ENCODE measurements at places on chromosomes 4 and X. TPM values are rescaled to one million over a fixed set of nuclear protein-coding genes. Genes with fewer than 3 reads are reported as not detected.

GRCh38 chr4:73277201-73277600 is 18.6 kb upstream of the ANKRD17 start:
- DNase-seq, result no peak
- H3K27me3 ChIP-seq, result no peaks in the 10 kb centered on the region
- H3K27ac ChIP-seq, result no peak overlapping the region
- H3K36me3 ChIP-seq, result peaks cover 5% of the 10 kb centered on the region
- H3K4me3 ChIP-seq, result no peak overlapping the region
- H3K4me1 ChIP-seq, result peaks cover 12% of the 10 kb centered on the region

DNA sequence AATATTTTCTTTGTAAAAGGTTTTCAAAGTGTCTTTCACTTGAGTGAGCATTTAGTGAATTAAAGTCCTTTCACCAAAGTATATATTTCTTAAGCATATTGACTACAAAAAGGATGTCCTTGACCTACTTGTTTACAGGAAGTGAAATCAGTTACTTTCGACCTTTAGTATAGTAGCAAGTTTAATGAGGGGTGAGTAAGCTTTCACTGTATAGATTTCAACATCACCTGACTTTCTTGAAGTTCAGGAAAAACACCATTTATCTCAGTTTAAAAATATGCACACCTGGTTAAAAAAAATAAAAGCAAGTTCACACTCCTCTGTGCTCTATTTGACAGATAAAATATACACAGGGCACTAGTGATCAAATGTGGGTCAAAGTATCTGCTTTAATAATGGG is 88.1 kb downstream of the CCSER1 start:
- H3K4me3 ChIP-seq, result no peak overlapping the region
- no peaks in the 10 kb centered on the region for H3K4me1 ChIP-seq
- no peak overlapping the region for H3K27ac ChIP-seq
- no peak for DNase-seq

The DIPK2B gene
- not detected for total RNA-seq

DNA sequence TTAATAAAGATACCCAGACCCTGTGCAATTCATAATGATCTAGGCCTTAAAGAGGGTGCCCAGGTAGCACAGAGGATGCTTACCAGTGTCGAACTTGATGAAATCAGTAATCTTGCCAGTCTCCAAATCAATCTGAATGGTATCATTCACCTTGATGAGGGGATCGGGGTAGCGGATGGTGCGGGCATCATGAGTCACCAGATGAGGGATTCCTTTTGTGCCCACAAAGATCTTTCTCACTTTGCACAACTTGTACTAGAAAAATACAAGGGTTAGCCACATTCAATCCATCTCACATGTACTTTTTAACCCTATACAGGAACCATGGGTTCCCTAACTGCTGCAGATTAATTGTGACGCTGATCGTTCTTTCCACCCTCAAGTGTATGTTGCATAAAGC is 3.3 kb downstream of the RPS4X start:
- H3K4me3 ChIP-seq, result peak overlapping the region; percentile 89
- no peak for DNase-seq
- H3K4me1 ChIP-seq, result peaks cover 66% of the 10 kb centered on the region

DNA sequence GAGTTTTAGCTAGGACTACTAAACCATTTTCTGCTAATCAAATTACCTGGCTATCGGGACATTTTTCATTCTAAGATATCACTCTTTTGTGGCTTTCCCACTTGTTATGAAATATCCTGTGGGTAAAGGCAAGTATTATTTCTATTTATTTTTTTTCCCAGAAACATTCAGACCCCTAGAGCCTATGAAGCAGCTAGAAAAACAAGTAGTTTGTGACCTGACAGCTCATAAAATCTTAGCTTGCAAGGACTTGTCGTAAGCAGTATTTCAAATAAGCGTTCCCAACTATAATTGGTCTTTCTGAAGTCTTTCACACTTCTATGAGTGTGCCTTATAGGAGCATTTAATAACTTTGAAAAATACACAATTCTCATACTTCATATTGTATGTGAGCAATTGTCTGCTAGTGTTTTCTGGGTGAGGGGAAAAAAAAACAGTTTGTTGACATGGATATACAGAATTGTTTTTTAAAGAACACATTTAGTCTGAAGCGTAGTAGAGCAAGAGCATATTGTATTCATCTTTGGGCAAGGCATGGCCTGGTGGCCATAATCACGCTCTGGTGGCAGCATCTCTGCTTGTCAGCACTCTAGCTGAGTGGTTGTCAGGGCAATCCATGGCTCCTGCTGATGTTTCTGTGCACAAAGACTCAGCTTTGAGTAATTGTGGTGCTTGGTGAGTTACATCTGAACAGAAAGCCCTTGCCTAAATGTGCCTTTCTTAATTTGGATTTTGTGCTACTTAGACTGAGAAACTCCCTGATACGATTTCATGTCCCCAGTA is 2.6 kb downstream of the MCUB start:
- H3K27ac ChIP-seq, result no peak overlapping the region
- H3K27me3 ChIP-seq, result peaks cover 3% of the 10 kb centered on the region
- H3K36me3 ChIP-seq, result peaks cover 6% of the 10 kb centered on the region
- no peak overlapping the region for H3K4me3 ChIP-seq
- DNase-seq, result no peak

- H3K27me3 ChIP-seq, result no peaks in the 10 kb centered on the region
- no peak overlapping the region for H3K27ac ChIP-seq
- H3K4me3 ChIP-seq, result no peak overlapping the region
- H3K36me3 ChIP-seq, result no peaks in the 10 kb centered on the region
- no peak for DNase-seq
Measured at GRCh38 chr4:106875340-106875739, 160.8 kb downstream of the DKK2 start.

The AVPR2 gene
- not detected for total RNA-seq

GRCh38 chrX:16465081-16465876 is 184.7 kb upstream of the S100G start:
- peaks cover 1% of the 10 kb centered on the region for H3K27me3 ChIP-seq
- H3K36me3 ChIP-seq, result peaks cover 4% of the 10 kb centered on the region
- H3K27ac ChIP-seq, result no peak overlapping the region
- H3K4me3 ChIP-seq, result no peak overlapping the region

- H3K36me3 ChIP-seq, result peaks cover 4% of the 10 kb centered on the region
- no peak for DNase-seq
- peaks cover 1% of the 10 kb centered on the region for H3K27me3 ChIP-seq
- peaks cover 17% of the 10 kb centered on the region for H3K4me1 ChIP-seq
Measured at GRCh38 chr4:26731351-26732035, 129.1 kb upstream of the STIM2 start.

DNA sequence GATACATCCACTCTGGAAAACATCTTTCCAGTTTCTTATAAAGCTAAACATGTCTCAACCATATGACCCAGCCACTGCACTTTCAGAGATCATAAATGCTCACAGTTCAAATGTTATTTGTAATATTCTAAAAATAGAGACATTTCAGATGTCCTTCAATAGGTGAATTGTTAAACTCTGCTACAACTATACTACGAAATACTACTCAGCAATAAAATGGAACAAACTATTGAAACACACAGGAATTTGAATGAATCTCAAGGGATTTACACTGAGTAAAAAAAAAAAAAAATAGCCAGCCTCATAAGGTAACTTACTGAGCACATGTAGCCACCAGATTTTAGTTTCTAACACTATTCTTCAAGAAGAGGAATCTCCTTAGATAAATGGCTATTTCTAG is 253.9 kb downstream of the PCDH18 start:
- H3K36me3 ChIP-seq, result no peaks in the 10 kb centered on the region
- no peak overlapping the region for H3K4me3 ChIP-seq
- H3K27ac ChIP-seq, result no peak overlapping the region
- DNase-seq, result no peak
- peaks cover 10% of the 10 kb centered on the region for H3K4me1 ChIP-seq

GRCh38 chrX:38954520-38954919 is 153.3 kb downstream of the MID1IP1 start:
- peaks cover 5% of the 10 kb centered on the region for H3K27me3 ChIP-seq
- H3K27ac ChIP-seq, result no peak overlapping the region
- H3K4me3 ChIP-seq, result no peak overlapping the region
- H3K4me1 ChIP-seq, result peaks cover 6% of the 10 kb centered on the region

DNA sequence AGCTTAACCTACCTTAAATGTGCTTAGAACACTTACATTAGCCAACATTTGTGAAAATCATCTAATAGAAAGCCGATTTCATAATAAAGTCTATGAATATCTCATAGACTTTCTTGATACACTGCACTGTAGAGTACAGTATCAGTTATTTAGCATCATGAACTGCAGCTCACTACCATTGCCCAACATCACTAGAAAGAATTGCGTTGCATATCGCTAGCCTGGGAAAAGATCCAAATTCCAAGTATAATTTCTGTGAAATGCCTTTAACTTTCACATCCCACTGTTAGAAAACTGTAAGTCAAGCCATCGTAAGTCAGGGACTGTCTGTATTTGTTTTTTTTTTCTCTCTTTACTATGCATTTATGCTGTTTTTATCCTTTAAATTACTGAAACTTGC is 918.6 kb upstream of the PABPC4L start:
- H3K27me3 ChIP-seq, result no peaks in the 10 kb centered on the region
- no peak overlapping the region for H3K4me3 ChIP-seq
- H3K27ac ChIP-seq, result no peak overlapping the region
- no peaks in the 10 kb centered on the region for H3K36me3 ChIP-seq
- no peak for DNase-seq

DNA sequence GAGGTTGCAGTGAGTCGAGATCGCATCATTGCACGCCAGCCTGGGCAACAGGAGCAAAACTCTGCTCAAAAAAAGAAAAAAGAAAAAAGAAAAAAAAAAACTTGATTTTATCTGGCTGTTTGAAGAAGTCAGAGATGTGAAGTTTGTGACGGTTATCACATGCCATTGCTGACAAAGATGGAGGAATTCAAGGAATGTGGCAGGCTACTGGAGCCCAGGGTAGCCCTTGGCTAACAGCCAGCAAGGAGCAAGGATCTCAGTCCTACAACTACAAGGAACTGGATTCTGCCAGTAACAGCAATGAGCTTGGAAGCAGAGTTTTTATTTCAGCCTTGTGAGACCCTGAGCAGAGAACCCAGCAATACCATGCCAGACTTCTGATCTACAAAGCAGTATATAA is 24.3 kb upstream of the TET2 start:
- no peaks in the 10 kb centered on the region for H3K27me3 ChIP-seq
- DNase-seq, result peak; percentile 53
- peaks cover 11% of the 10 kb centered on the region for H3K4me1 ChIP-seq

DNA sequence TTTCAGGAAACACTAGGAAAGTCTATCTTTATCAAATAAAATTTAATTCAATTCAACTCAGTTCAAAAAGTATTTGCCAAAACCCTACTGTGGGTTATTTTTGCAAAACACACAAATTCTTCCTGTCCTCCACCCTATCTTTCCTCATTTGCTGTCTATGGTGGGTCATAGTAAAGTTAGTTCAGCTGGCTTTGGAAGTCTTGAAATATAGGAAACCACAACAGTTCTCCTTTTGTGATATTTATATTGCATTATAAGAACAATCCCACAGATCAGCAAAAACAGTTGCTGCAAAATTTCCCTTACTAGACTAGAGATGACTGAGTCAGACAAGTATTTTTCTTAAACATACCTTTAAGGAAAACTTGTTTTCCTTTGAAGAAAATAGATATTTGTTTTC is 22.2 kb downstream of the CYBB start:
- no peak for DNase-seq
- H3K36me3 ChIP-seq, result no peaks in the 10 kb centered on the region
- H3K4me3 ChIP-seq, result no peak overlapping the region
- H3K27ac ChIP-seq, result no peak overlapping the region

The PRSS48 gene
- total RNA-seq, result not detected

The WDR17 gene
- total RNA-seq, result not detected

DNA sequence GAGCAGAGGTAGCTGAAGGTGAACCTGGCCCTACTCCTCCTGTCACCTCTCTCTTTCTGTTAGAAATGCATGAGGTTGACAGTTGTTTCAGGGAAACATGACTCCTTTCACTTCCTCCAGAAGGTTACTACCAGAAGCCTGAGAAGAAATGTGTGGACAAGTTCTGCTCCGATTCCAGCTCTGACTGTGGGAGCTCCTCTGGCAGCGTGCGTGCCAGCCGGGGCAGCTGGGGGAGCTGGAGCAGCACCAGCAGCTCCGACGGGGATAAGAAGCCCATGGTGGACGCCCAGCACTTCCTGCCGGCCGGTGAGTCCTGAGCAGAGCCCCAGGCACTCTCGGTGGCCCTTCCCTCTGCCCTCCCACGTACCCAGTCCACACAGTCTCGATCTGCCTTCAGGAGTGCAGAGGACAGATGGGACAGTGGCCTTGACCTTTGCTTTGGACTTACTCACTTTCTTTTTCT is 61.3 kb upstream of the TLR2 start:
- no peak overlapping the region for H3K27ac ChIP-seq
- H3K36me3 ChIP-seq, result peaks cover 11% of the 10 kb centered on the region
- H3K4me3 ChIP-seq, result no peak overlapping the region
- peaks cover 21% of the 10 kb centered on the region for H3K4me1 ChIP-seq
- H3K27me3 ChIP-seq, result no peaks in the 10 kb centered on the region

DNA sequence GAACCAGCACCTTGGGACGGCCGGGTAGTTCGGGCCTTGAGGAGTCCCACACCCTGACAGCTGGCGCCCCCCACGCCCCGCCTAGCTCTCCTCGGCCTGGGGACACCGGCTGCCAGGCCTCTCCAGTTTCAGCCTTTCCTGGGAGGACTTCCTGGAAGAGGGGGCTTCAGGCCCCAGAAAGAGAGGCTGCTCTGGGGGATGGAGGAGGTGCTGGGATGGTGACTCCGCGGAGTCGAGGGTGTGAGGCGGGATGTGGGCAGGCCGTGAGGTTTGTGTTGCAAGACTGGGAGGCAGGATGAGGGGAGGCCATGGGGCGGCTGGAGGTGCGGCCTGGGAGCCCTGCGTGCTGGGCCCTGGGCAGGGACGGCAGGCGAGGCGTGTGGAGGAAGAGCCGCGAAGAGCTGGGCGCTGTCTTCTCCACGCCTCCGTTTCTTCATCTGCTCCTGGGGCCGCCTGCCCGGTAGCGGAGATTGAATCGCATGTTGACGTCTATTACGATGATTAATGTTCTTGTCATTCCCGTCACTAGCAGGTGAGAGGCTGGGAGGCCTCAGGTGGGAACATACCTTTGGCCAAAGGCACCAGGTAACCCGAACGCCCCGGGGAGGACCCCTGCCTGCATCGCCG is 918 bp upstream of the FGFRL1 start:
- peaks cover 5% of the 10 kb centered on the region for H3K4me1 ChIP-seq
- peaks cover 18% of the 10 kb centered on the region for H3K27me3 ChIP-seq
- peak; percentile 72 for DNase-seq
- peak overlapping the region; percentile 76 for H3K4me3 ChIP-seq
- no peaks in the 10 kb centered on the region for H3K36me3 ChIP-seq

All from HFFc6 (cell line).